Astrocyte (in vitro differentiated cells and primary cell): ENCODE measurements at places on chromosomes 6 and 20.

GRCh38 chr6:155276638-155277037 lies 12.8 kb downstream of the CLDN20 start:
- no peaks in the 10 kb centered on the region for H3K27me3 ChIP-seq
- no peaks in the 10 kb centered on the region for H3K36me3 ChIP-seq
- H3K4me1 ChIP-seq, result peaks cover 34% of the 10 kb centered on the region
- DNase-seq, result no peak

- no peak overlapping the region for H3K27ac ChIP-seq
- peaks cover 29% of the 10 kb centered on the region for H3K4me1 ChIP-seq
- no peak overlapping the region for H3K4me3 ChIP-seq
- no peaks in the 10 kb centered on the region for H3K36me3 ChIP-seq
- H3K27me3 ChIP-seq, result no peaks in the 10 kb centered on the region
Measured at GRCh38 chr6:156956286-156956685, 179.1 kb downstream of the ARID1B start.

- no peaks in the 10 kb centered on the region for H3K27me3 ChIP-seq
- no peak overlapping the region for H3K4me3 ChIP-seq
- no peaks in the 10 kb centered on the region for H3K36me3 ChIP-seq
- H3K27ac ChIP-seq, result no peak overlapping the region
- no peaks in the 10 kb centered on the region for H3K4me1 ChIP-seq
- DNase-seq, result peak; percentile 87
Measured at GRCh38 chr6:169205176-169206160, 48.2 kb downstream of the THBS2 start.

GRCh38 chr20:36607586-36608387 lies 2.2 kb downstream of the RAB5IF start:
- no peak overlapping the region for H3K27ac ChIP-seq
- H3K4me1 ChIP-seq, result peaks cover 21% of the 10 kb centered on the region
- peaks cover 23% of the 10 kb centered on the region for H3K36me3 ChIP-seq
